Fibroblast of mammary gland (primary cell): ENCODE measurements at places on chromosomes 1 and 21.

DNA sequence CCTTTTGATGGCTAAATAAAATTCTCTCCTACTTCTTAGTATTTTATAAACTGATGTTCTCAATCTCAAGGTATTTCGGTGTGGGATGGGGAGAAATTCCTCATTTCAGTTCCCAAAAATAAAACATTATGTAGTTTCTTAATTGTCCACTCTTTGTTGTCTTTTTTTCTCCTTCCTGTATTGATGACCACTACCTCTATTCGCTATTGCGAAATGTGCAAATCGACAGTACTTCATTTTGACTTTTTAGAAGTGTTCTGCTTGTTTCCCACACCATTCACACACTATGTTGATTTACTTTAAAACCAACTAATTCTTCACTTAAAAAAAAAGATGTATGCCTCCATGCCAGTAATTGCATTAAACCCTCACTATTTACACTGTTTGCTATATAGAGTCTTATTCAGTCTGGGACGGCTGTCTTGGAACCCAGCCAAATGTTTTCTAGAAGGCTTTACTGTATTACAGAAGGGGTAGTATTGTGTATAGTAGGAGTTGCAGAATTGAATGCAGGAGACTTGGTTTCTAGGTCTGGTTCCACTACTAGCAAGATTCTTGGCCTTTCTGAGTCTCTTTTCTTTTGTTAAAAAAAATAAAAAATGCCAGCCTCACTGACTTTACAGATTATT, 5.6 kb downstream of the RNF2 start:
- DNase-seq: peak; percentile 14

DNA sequence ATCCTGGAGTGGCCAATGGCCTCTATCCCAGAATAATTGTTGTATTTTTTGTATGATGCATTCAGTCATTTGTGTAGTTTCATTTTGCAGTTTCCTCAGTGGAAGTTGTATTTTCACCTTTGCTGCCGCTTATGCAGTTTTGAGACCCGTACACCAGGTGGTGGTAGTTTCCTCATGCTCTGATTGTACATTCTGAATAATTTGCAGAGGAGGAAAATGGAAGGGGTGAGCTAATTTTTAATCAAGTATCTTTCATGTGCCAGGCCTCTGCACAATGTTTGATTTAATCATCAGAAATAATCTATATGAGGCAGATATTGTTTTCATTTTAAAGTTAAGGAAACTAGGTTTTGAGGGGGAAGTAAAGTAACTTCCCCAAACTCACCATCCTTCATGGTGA, 29.5 kb downstream of the HLX start:
- peak; percentile 62 for DNase-seq

GRCh38 chr1:149962736-149963135, 26.1 kb upstream of the MTMR11 start:
- DNase-seq: no peak

GRCh38 chr1:29470788-29471119, 234.4 kb downstream of the PTPRU start:
- no peak for DNase-seq

- no peak for DNase-seq
These were observed 28.8 kb downstream of the SLC5A9 start for GRCh38 chr1:48251323-48251722.

GRCh38 chr1:16151995-16152384, 3.9 kb downstream of the EPHA2 start:
- no peak for DNase-seq

DNA sequence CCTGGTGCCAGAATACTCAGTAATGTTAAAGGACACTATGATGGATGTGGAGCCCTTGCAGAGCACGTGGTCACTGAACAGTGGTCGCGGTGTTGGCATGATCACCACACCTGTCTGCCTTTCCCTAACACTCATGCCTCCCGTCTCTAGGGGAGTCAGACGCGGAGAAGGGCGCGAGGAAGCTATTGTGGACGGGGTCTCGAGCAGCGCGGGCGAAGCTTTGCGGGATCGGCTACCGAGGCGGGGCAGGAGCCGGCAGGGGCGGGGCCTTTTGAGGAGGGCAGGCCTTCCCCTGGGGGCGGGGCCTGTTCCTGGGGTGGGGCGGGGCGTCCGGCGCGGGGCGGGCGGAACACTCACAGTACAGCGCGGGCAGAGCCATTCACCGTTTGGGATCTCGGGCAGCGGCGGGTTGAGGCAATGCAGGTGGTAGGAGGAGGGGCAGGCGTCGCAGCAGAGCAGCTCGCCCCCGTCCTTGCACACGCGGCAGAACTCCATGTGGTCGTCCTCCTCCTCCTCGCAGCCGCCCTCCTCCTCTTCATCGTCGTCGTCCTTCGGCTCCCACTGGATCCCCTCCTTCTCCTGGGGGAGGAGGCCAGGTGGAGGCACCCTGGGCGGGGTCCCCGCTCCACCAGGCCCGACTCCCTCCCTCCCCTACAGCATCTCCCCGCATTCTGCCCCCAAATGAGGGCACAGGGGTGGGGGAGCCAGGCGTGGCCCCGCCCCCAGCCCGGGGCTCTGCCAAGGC, 31.5 kb downstream of the CHD5 start:
- peak; percentile 8 for DNase-seq
